Esophagus muscularis mucosa (tissue), 4 donors: ENCODE measurements at places on chromosomes 2 and 18. TPM values are rescaled to one million over a fixed set of nuclear protein-coding genes. Genes with fewer than 3 reads are reported as not detected.

DNA sequence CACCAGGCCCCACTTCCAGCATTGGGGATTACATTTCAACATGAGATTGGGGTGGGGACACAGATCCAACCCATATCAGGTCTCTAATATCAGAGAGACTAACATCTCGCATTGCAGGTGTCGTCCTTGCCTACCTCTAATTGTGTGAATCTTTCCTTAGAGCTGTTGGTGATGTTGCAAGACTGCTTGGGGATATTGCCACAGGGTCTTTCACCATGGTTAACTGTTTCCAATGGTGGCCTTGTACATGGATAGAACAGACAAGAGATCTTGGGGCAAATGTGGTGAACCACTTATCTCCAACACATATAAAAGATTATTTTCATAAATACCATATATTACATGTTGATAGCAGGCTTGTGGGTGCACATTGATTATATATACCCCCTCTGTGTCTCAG lies 270.3 kb upstream of the LINC00305 start:
- DNase-seq = no peak

The RAB31 gene
- total RNA-seq = 145 TPM

The DTNA gene
- total RNA-seq = 264 TPM

DNA sequence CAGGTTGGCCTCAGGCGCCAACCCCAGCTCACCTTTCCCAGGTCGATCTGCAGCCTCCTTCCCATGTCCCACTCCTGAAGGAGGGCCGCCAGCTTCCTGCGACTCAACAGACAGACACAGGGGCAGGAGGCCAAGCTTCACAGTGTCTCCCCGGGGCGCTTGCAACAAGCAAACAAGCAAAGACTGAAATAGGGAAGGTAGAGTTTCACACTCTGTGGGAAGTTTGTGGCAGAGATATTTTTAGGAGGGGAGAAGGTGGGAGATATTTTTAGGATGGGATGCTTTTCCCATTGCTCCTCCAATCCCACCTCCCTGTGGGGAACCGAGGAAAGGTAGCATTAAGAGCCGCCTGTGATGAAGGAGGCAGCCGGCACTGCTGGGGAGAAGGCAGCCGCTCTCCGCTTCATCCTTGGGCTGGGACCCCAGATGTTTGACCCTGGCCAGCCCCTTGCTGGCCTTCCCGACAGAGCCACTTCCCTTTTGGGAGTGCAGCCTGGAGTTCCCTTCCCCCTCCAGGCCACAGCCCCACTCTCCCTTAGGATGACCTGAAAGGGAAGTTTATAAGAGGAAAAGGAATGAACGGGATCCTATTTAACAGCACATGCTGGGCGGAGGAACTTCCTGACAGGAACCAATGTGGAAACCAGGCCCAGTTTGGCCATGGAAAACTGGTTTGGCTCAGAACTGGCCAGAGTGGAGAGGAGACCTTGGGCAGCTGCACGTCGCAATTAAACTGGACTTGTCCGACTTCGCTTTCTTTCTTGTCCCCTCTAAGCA lies 142.2 kb upstream of the SMAD2 start:
- no peak for DNase-seq

DNA sequence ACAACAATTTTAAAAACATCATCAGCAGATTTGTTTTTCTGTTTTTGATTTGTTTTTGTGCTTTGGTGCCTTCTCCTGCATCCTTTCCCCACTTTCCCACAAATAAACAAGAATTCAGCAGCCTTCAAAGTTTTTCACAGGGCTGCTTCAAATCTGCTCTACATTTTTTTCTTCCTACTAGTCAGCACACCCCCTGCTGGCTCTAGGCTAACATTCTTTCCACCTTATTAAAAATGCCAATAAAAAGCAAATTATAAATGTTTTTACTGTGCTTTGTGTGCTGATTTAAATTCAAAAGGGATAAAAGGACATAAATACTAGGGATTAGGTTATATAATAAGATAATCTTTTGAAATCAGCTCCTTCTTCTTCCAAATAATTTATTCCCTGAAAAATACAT lies 6.2 kb upstream of the CNTNAP5 start:
- DNase-seq = no peak

GRCh38 chr2:217875138-217875537 lies 127.7 kb downstream of the TNS1 start:
- DNase-seq = no peak

The OTOS gene
- total RNA-seq = not detected

DNA sequence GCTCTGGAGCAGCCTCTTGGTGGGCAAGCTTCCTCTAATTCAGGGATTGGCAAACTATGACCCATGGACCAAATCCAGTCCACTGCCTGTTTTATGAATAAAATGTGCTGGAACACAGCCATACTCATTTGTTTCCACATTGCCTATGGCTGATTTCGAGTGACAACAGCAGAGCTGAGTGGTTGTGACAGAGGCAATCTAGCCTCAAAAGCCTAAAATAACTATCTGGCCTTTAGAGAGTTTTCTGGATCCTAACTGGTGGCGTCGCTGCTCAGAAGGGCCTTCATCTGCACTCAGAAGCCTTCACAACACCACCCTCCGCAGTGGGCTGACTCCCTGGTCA lies 147.1 kb downstream of the CCBE1 start:
- no peak for DNase-seq

DNA sequence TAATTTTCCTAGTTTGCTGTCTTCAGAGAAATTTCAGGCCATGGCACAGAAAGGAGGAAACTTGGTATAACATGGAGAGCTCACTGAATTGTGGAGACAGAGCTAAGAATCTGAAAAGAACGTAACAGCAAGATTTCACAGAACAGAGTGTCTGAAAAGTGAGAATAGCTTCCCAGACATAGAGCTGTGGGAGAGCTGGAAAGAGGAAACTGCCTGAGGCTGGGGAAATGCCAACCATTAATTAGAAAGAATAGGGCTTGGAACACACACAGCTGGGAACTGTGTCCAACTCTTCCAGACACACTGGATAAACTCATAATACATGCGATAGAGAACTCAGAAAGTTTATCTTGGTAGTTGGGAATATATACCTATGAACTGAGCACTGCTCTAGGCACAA lies 51.6 kb upstream of the KYNU start:
- no peak for DNase-seq

DNA sequence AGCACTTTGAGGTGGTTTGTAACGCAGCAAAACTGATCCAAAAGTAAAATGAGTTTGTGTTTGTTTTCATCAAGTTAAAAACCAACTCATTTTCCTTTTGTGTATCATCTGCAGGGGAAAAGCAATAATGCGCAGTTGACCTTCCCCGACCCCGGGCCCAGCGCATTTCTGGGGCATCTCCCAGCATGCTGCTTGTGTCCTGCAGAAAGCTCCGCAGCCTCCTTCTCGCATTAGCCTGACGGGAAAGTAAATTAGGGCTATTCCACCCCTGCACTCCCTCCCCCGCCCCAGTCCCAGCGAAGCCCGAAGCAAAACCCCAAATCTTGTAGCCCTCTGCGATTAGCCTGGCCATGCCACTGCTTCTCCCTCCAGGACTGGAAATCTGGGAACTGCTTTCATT lies 82.0 kb upstream of the PPM1B start:
- DNase-seq = no peak

The CLEC4F gene
- 0.42 TPM for total RNA-seq
